ENCODE measurements at places on chromosomes 2 and 18. TPM values are rescaled to one million over a fixed set of nuclear protein-coding genes. Genes with fewer than 3 reads are reported as not detected.

The SP5 gene
- polyA plus RNA-seq, result 0.20 TPM

The ELOA2 gene
- polyA plus RNA-seq, result not detected

The C2orf78 gene
- not detected for polyA plus RNA-seq

The MARCHF4 gene
- polyA plus RNA-seq, result 0.10 TPM

The AUP1 gene
- polyA plus RNA-seq, result 65.8 TPM

The GPR55 gene
- polyA plus RNA-seq, result 0.13 TPM
